ENCODE measurements at places on chromosomes 6 and 20.

GRCh38 chr6:124961777-124962638 is at the start of gene RNF217:
RNF217 (plus strand) TSS chr6:124962437; CDS start chr6:124962545, 108 bp downstream.
- no peak for DNase-seq

- DNase-seq: no peak
These were observed 49.9 kb downstream of the CLIC5 start for GRCh38 chr6:45965792-45966191.

DNA sequence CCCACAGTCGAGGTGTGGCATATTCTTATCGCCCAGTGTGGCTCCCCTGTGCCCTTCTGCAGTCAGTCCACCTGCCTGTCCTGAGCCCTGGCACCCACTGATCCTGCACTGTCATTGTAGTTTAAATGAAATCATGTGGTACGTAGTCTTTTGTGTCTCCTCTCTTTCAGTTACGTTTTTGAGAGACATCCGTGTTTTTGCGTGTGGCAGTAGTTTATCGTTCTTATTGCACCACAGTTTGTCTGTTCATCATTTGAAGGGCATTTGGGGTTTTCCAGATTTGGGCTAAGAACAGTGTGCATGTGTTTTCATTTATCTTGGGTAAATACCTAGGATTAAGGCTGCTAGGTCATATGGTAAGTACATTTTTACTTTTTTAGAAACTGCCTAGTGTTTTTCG is 49.3 kb downstream of the SPATA2 start:
- DNase-seq: no peak

DNA sequence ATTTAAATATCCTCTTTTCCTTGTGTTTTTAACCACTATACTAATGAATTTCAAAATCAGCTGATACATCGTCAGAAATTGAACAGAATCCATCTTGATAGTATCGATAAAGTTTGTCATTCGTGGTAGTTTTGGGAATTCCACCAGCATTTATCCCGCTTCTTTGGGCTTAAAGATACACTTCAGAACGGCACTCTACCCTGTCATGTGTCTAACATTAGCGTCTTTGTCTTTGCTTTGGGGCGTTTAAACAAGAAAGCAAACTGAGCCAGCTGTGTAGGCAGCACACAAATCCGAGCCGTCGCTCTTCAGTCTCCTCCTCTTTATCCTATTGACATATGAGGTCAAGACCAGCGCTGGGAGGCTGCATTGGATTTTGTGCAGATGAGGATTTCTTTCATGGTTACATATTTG is 27.5 kb upstream of the NHSL1 start:
- DNase-seq: no peak

DNA sequence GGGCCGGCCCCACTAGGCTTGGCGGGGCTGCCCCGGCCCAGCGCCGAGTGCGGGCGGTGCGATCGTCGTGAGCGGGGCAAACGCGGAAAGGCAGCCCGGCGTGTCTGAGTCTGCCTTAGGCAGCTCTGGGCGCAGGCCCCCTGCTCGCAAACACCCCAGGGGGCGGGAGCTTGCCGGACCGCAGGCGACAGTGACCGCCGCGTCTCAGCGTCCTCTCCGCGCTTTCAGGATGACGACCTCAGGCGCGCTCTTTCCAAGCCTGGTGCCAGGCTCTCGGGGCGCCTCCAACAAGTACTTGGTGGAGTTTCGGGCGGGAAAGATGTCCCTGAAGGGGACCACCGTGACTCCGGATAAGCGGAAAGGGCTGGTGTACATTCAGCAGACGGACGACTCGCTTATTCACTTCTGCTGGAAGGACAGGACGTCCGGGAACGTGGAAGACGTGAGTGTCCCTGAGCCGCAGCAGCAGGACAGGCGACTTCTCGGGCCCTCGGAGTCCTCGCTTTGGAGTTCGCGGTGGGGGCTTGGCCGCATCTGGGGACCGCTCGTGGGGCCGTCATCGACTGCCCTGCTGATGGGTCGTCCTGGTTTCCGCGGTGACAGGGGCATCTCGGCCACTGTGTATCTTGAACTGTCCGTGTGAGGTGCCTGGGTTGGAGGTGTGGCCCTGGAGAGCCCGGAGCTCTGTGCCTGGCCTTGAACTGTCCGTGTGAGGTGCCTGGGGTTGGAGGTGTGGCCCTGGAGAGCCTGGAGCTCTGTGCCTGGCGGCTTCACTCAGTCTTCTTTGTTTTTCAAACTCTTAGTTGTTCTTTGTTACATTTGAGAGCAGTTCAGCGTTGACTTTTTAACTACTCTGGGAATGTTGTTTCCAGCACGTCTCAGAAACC is 786 bp downstream of the ADRM1 start:
- peak; percentile 29 for DNase-seq

GRCh38 chr20:16175322-16175961 is 397.8 kb downstream of the KIF16B start:
- no peak for DNase-seq

GRCh38 chr6:163637524-163637923 is 223.0 kb downstream of the QKI start:
- no peak for DNase-seq

GRCh38 chr6:34858681-34859080 is 29.2 kb downstream of the TAF11 start:
- no peak for DNase-seq

GRCh38 chr6:6915219-6915618 is 192.5 kb upstream of the RREB1 start:
- DNase-seq: no peak

- no peak for DNase-seq
These were observed 155.3 kb downstream of the DHX35 start for GRCh38 chr20:39117491-39117890.

- peak; percentile 47 for DNase-seq
These were observed 1.7 kb downstream of the PHF10 start for GRCh38 chr6:169722362-169723199.

DNA sequence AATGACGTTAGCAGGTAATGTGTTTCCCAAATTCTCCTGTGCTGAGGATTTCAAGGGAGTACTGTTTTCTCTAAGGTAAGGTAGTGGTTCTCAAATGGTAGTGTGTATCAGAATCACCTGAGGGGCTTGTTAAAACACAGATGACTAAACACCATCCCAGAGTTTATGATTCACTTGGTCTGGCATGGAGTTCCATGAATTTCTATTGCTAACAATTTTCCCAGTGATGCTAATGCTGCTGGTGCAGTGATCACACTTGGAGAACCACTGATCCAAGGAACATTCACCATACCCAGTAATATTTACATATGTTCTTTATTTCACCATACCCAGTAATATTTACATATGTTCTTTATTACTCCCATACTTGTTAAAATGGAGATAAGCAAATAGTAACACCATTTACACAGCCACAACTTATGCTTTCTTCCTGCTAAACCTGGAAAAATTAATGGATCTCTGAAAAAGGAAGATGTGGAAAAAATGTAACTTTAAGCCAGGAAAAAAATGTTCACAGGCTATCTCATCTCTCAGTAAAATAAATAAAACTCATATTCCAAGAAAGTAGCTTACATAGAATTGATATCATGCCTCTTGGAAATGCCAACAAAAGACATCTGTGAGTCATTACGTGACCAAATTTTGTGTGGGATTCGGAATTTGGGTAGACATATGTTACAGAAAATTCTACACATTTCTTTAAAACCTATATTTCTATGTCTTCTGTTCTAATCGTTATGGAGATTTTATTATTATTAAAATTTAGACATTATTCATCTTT is 129.5 kb downstream of the MMUT start:
- no peak for DNase-seq

- no peak for DNase-seq
These were observed 180.0 kb downstream of the KIF16B start for GRCh38 chr20:16393297-16393696.

- DNase-seq: no peak
These were observed 16.0 kb downstream of the RPS12 start for GRCh38 chr6:132830334-132830751.

- no peak for DNase-seq
These were observed 232.8 kb downstream of the GJA1 start for GRCh38 chr6:121668259-121668658.

DNA sequence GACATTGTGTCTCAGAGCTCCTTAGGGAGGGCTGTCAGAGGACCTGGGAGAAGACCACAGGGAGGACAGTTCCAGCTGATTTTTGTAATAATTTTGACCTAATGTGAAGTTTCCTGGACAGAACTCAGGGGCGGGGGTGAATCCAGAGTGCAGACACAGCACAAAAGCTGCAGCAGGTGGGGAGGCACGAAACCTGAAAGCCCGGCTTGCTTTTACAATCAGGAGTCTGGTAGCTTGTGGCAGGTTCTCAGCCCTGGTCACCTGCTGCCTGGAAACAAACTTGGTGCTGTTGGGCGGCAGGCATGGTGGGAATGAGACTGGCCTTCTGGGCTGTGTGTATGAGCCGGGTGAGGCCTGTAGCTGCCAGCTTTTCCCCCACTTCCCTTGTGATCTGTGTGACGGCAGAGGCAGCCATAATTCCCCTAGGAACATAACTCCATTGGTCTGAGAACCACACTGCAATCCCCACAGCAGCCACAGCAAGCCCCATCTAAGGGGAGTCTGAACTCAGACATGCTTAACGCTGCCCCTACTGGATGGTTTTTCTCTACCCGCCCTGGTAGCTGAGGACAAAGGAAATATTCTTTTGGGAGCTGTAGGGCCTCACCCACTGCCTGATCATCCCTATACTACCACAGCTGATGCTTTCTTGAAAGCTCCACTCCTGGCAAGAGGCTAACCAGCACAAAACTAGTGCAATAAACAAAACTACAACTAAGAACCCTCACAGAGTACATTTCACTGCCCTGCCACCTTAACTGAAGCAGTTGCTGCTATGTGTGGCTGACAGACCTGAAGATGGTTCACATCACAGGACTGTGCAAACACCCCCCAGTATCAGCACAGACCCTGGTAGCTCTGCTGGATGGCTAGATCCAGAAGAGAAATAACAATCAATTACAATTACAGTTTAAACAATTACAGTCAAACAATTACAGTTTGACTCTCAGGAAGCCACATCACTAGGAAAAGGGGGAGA is 1055.1 kb upstream of the GJE1 start:
- peak; percentile 14 for DNase-seq

GRCh38 chr6:36735110-36736071 is 37.8 kb downstream of the RAB44 start:
- DNase-seq: peak; percentile 22

GRCh38 chr6:1381481-1382330 is 7.7 kb upstream of the FOXF2 start:
- peak; percentile 73 for DNase-seq

DNA sequence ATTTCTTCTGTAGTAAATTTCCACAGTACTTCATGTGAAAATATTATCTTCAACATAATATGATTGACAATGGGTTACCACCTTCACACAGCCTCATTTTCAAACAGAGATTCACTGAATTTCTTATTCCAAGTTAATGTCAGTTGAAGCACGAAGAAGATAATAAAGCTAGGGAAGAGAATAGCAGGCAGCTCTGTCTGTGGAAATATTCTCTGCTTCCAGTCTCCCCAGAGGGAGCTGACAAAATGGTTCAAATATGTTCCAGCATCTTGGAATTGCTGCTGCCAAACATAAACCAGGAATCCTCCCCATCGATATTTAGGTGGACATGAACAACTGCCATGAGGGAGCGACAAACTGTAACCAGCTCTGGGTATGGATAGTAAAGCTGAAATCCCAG is 224.8 kb downstream of the GJA1 start:
- no peak for DNase-seq

DNA sequence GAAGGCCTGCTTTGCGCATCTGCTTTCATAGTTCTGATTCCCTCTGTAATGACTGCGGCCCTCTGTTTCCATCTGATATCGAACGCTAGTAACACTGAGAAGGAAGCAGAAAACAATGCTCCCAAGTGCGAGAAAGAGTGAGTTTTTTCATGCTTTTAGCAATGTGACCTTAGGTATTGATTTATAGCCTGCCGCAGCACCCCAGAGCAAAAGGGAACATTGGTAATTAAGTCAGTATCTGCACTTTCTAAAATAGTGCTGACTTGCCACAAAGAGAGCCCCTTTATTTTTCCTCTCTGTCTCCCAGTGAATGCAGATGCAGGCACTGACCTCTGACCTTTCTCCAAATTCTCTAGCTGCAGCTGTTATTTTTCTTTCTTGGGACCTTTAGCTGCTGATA is 129.8 kb downstream of the HDGFL1 start:
- DNase-seq: no peak

- no peak for DNase-seq
These were observed 42.0 kb downstream of the PGM3 start for GRCh38 chr6:83151114-83151513.

DNA sequence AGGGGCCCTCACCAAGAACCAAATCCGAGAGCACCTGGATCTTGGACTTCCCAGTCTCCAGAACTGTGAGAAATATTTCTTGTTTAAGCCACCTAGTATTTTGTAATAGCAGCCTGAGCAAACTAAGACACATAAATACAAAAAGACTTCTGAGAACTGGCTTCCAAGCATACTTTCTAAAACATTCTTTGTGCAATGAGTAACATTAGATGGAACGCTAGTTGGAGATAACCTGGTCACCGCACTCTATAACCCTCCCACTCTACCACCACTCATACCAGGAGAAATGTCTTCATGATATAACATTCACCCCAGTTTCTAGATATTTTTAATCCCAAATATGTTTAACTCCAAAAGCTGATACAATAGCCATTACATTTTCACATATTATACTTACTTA is 169.5 kb upstream of the THEMIS start:
- no peak for DNase-seq

DNA sequence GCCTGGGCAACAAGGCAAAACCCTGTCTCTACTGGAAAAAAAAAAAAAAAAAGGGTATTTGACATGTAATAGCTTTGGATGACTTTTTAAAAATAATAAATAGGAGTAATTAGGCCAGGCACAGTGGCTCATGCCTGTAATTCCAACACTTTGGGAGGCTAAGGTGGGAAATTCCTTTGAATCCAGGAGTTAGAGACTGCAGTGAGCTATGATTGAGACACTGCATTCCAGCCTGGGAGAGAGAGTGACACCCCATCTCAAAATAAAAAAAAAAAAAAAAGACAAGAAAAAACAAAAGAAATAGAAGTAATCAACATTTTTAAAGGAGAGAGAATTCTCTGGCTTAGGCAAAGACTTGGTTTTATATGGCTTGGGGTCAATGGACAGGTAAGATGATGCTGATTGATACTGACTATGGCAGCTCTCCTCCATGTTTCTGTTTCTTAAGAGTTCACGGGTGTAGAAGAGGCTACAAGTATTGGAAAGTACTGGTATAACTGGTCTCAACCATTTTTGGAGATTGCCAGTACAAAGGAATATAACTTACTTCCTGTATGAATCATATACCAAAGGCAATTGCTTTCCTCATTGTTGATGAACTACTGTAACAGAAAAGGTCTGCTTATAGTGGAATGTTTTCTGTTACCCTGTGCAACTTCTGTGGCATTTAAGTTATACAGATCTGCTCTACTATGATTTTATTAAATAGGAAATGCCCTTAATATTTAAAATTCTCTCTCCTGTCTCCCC is 10.1 kb downstream of the MAP3K5 start:
- no peak for DNase-seq

Data from stimulated activated CD4-positive, alpha-beta T cell treated with anti-CD3 and anti-CD28 coated beads, Interleukin-2, amount 100 ng/mL, for 24 hours (primary cell).